ENCODE measurements at places on chromosomes 4 and X. TPM values are rescaled to one million over a fixed set of nuclear protein-coding genes. Genes with fewer than 3 reads are reported as not detected.

The IL2RG gene
- 13.5 TPM for polyA plus RNA-seq

The KLHL8 gene
- 7.4 TPM for polyA plus RNA-seq

The HTN3 gene
- not detected for polyA plus RNA-seq

The NKX6-1 gene
- polyA plus RNA-seq: not detected

The ADRA2C gene
- 1.6 TPM for polyA plus RNA-seq

The SLC25A43 gene
- polyA plus RNA-seq: 10.7 TPM

The NPY2R gene
- not detected for polyA plus RNA-seq

The GLRB gene
- 0.76 TPM for polyA plus RNA-seq

The GAB3 gene
- polyA plus RNA-seq: 8.2 TPM

- DNase-seq: peak; percentile 1
Measured at GRCh38 chr4:149790172-149790907, 25.3 kb downstream of the IQCM start.

DNA sequence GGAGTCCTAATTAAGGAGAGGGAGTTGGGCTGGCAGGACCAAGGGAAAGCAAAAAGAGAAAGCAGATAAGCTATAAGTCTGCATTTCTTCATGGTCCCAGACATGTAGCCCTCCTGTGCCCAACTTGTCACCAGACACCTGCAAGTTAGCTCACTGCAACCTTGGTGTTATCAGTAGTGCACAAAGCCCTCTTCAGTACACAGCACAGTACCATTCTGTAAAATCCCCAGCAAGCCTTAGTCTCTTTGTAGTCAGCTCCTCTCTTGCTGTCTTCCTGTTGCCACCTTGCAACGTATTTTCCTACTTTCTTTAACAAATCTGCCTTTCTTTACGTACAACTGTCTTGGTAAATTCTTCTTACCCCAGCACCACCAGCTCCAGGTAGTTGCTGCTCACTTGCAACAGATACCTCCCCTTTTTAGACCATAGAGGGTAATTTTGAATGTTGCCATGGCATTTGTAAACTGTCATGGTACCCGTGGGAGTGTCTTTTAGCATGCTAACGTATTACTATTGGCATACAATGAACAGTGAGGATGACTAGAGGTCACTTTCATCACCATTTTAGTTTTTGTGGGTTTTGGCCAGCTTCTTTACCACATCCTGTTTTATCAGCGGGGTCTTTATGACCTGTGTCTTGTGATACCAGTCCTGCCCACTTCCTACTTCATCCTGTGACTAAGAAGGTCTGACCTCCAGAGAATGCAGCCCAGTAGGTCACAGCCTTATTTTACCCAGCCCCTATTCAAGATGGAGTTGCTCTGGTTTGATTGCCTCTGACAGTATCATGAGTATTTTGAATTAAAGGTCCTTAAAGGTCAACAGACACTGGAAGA is 28.3 kb upstream of the AP1S2 start:
- DNase-seq: no peak

DNA sequence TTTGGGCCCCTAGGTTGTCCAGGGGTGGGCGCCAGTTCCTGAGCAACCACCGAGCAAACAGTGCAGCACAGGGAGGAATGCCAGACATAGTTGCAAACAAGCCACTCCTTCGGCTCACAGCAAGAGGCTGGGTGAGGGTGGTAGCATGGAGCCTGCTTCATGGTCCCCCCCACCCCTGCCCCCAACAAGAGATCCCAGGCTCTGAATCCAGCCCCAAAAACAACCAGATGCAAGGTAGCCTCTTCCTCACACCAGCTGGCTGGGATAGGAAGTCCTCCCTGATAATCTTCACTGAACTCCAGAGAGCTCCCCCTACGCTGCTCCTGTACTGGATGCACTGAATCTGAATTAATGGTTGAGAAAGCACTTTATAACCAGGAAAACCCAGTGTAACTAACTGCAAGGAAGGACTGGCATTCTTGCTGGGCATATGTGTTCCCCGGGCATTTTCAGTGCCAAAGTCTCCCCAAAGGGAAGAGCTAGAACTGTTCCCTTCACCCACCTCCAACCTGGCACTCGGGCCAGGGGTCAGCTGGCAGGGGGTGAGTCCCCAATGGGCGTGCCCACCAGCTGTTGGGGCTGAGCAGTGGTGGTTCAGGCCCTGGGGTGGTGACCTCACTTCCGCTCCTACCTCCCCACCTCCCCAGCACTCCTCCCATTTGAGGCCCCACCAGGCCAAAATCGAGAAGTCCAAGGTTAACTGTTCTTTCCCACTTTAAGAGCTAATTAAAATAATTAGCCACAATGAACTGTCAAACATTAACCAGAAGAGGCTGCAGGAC is 1.5 kb downstream of the ELF4 start:
- DNase-seq: peak; percentile 39

DNA sequence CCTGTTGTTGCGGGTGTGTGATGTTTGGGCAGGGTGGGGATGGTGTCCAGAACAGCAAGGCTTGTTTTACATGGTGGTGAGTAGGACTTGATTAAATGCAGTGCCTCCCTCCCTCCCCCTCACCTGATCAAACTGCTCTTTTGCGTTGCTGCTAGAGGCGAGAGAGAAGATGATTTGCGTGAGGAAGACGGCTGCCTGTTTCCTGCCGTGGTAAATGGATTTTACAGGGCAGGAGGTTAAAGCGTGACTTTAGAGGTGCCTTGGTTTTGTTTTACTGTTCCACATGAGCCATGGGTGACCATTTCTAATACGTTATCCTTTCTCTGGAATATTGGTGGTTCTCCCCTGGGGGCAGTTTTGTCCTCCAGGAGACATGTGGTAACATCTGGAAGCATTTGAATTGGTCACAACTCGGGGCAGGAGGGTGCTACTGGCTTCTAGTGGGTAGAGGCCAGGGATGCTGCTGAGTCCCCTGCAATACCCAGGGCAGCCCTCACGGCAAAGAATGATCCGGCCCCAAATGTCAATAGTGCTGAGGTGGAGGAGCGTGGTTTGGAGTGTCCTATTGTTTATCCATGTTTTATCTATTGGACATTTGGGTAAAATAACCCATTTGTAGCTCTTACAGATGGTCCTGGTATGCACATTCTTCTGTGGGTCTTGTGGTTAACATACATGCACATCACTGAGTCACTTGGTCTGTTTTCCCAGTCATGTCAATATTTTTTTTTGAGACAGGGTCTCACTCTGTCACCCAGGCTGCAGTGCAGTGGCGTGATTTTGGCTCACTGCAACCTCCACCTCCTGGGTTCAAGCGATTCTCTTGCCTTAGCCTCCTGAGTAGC is 73.7 kb downstream of the SHROOM2 start:
- no peak for DNase-seq

DNA sequence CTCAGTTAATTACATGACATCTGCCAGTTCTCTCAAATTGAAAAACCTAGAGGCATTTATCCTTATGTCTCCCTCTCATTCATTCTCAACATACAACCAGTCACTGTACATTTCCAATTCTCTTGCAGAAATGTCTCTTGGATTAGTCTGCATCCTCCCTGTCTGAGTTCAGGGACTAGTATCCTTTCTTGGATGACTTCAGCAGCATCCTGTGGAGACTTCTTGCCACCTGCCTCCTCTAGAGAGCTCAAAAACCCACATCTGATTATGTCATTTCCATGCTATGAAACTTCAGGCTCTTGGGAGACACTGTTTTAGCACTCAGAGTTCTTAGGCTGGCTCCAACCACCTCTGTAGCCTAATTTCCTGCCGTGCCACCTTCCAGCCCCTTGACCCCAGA is 515.1 kb upstream of the DIPK2B start:
- DNase-seq: no peak

- no peak for DNase-seq
Measured at GRCh38 chr4:20724915-20725314, 24.7 kb downstream of the PACRGL start.

DNA sequence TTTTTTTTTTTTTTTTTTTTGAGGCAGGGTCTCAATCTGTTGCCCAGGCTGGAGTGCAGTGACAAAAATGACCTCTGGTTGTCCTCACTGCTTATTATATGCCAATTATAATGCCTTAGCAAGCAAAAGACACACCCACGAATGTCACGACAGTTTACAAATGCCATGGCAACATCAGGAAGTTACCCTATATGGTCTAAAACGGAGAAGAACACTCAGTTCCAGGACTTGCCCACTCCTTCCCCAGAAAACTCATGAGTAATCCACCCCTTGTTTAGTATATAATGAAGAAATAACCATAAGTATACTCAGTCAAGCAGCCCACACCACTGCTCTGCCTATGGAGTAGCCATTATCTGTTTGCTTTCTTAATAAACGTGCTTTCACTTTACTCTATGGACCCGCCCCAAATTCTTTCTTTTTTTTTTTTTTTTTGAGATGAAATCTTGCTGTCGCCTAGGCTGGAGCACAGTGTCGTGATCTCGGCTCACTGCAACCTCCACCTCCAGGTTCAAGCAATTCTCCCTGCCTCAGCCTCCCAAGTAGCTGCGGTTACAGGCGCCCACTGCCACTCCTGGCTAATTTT is 106.2 kb downstream of the SMIM20 start:
- no peak for DNase-seq

DNA sequence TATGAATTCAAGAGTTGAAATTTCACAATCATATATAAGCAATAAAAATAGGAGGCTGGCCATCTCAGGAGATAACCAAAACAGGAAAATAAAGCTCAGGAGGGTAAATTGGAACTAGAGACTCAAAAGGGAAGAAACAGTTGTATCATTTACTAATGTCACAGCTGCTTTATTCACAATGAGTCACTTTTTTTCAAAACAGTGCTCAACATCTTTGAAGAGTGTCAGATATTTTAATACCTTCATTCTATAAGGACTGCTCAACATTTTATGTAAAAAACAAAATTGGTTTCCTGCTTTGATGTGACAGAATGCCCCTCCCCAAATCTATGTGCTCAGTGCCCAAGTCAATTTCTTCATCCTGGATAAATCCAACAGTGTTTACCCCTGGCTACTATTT is 97.7 kb downstream of the DDX60 start:
- no peak for DNase-seq

GRCh38 chr4:43374216-43374751 is 481.8 kb downstream of the GRXCR1 start:
- no peak for DNase-seq

GRCh38 chr4:184265546-184266351 is 48.1 kb upstream of the ENPP6 start:
- no peak for DNase-seq

GRCh38 chrX:116378961-116379360 is 57.4 kb upstream of the SLC6A14 start:
- DNase-seq: no peak

DNA sequence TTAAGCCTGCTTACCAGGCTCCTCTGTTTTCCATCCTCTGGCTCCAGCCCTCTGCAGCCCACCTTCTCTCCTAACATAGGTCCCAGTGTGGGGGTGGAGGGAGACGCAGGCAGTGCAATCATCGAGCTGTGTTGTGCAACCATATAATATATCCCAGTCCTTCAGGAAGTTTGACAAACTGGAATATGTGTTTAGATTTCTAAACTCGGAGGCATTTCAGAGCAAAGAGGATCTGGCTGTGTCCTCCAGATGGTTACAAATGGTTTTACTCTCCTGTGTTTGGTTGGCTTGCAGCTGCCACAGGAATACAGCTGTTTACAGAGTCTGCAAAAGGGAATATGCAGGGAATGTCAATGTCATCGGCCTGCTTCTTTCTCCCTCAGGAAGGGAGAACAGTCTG is 195.3 kb upstream of the LNX1 start:
- DNase-seq: peak; percentile 31

- DNase-seq: no peak
Measured at GRCh38 chrX:118666521-118666920, 60.9 kb upstream of the IL13RA1 start.

- DNase-seq: no peak
Measured at GRCh38 chr4:158964114-158964727, 138.7 kb upstream of the RAPGEF2 start.

- no peak for DNase-seq
Measured at GRCh38 chr4:89369581-89369980, 62.0 kb upstream of the GPRIN3 start.

- DNase-seq: no peak
Measured at GRCh38 chr4:58166490-58166889, 1056.3 kb upstream of the IGFBP7 start.

DNA sequence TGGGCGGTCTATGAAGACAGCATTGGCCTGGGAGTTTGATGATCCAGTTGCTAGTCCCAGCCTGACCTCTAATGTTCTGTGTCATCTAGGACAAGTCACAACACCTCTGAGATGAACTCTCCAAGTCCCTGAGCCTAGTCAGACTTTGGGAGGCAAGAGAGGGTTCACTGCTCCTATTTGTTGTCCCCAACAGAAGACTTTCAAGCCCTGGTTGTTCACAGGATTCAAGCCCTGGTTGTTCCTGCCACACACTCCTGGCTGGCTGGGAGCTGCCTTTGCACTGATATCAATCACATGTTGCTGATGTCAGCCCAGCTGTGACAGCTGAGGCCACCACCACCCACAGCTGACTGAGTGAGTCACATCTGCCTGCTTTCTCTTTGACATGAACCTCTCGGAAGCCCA is 253.2 kb upstream of the RASGEF1B start:
- no peak for DNase-seq

GRCh38 chr4:59057804-59058203 is 1947.6 kb upstream of the IGFBP7 start:
- no peak for DNase-seq

- no peak for DNase-seq
Measured at GRCh38 chr4:7248857-7249256, 56.5 kb downstream of the SORCS2 start.

GRCh38 chr4:165767671-165768070 is 105.4 kb upstream of the TLL1 start:
- no peak for DNase-seq
